Non-pigmented ciliary epithelial cell (primary cell): ENCODE measurements at places on chromosomes 4 and X.

- DNase-seq, result no peak
These were observed 30.4 kb downstream of the DRD5 start for GRCh38 chr4:9811806-9812205.

- DNase-seq, result no peak
These were observed 30.4 kb downstream of the DCLK2 start for GRCh38 chr4:150108691-150109090.

- no peak for DNase-seq
These were observed 11.3 kb upstream of the COX18 start for GRCh38 chr4:73080789-73081188.

DNA sequence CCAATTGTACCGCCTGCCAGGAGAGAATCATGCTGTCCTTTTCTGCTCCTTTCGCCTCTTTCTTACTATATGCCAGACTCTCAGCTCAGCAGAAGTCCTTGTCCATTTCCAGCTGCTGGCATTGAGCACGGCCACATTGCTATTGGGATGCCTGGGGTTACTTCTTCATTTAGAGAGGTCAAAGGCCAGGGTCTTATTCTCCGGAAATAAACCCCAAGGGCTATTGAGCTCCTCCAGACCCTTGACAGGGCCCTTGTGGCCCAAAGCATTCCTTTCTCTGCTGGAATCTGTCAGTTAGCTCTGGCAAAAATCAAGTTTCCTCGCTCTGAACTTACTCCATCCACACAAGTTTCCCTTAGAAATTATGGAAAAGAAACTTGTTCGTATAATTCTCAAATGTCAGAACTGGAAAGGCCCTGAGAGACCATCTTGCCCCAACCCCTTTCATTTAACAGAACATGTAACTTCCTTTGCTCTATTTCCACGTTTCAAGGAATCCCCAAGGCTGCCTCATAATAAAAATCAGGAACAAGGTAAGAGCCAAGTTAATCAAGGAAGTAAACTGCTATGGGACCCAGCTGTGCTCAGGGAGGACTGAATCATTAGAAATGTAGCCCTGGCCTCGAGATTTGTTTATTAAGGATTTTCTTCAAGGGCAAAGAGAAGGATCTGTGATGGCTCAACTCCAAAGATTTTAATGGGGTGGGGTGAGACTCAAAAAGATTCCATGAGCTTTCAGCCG, 11.8 kb downstream of the AKAP4 start:
- DNase-seq, result no peak

- DNase-seq, result no peak
These were observed 408.9 kb downstream of the GLUD2 start for GRCh38 chrX:121456315-121456714.

DNA sequence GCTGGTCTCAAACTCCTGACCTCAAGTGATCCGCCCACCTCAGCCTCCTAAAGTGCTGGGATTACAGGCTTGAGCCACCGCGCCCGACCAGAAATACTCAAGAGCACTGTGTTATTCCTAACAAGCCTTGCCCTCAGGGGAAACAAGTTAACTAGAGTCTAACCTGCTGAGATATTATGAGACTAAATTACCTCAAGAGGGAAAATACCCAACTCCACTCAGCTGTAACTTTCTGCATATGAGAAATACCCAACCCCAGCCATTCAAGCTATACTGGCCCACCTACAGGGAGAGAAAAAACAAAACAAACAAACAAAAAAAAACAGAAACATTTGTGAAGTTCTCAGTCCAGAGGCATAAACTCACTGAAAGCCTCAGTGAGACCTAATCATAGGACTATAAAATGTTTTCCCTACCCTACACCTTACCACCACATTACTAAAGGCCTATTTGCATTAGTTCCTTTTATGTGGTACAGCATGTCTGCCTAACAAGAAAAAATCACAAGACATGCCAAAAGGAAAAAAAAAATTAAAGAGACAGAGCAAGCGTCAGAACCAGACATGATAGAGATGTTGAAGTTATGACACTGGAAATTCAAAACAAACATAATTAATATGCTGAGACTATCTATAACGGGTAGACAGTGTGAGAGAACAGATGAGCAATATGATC, 876.0 kb downstream of the FSTL5 start:
- DNase-seq, result no peak

DNA sequence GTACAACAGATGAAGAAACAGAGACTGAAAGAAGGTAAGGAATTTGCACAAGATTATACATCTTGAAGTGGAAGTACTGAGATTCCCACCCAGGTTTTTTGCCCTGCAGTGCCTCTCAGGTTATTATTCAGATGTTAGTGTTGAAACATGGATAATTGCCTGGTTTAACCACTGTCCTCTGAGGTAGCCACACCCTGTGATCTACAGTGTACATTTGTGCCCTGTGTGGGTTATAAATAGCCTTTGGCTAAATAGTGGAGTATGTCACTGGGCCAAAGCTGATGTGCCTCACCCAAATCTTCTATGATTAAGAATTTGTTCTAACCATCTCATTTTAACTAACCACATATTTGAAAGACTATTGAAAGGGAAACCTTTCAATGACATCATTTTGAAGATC, 5.4 kb upstream of the ASB5 start:
- DNase-seq, result no peak

DNA sequence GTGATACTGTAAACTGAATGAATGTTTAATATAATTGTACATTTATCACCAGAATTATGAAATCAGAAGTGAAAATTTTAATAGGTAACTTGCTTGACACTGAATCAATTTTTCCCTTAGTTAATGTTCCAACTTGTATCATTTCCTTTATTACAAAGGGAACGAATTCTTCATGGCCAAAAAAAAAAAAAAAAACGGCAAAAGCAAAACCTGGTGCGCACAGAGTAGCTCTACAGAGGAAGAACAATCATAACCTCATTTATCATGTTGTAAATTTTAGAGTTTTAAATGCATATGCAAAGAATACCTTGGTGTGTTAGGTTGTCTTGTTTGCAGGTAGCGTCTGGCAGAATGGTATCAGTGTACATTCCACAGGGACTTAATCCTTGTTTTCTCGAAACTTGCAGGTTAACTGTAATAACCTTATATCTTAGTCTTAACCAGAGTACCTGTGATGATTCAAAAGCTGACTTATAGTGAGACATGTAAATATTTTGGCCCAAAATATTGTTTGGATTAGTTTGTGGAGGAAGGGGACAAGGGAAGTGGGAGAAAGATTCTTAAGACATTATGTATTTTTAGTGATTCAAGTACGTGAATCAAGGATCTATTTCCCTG, 70.0 kb downstream of the NPNT start:
- DNase-seq, result no peak

DNA sequence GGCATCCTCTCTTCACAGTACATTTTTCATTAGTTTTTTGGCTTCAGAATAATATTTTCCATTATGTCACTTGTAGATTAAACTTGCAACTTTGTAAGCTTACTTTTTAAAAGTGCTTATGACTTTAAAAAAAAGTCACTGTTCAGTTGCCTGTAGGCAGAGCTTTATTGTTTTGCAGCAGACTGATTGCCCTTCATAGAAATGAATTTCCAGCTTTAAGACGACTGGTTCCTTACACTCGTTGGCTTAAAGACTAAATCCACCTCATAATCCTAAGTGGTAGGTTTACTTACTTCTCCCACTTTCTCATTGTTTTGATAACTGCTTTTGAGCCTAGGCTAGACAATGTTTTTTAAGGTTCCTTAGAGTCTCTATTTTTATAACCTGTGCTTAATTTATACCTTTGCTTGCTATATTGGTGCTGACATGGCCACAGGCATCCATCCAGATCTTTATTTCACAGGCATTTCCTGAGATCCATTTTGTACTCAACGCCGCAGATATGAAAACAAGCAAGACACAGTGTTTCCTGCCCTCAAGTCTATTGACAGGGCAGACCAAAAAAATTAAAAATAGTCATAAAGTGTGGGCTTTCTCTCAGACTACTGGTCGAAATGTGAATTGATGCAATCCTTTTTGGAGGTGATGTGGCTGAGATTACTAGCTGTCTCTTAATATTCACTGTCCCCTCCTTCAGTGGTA, 12.6 kb upstream of the IL13RA2 start:
- DNase-seq, result no peak

DNA sequence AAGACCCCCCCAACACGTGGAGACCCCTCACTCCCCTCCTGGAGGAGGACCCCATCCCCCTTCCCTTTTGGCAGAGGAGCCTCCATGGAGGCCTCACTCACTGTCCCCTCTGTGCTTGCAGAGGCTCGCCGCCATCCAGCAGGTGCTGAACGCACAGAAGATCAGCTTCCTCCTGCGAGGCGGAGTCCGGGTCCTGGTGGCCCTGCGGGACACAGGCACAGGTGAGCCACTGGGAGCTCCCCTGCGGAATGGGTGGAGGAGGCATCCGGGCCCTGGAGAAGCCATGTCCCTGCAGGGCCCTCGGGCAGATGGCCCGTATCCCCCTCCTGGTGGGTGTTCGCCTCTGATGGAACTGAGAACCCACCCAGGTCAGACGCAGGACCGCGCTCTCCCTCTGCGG, 206.5 kb downstream of the AFAP1 start:
- DNase-seq, result no peak

DNA sequence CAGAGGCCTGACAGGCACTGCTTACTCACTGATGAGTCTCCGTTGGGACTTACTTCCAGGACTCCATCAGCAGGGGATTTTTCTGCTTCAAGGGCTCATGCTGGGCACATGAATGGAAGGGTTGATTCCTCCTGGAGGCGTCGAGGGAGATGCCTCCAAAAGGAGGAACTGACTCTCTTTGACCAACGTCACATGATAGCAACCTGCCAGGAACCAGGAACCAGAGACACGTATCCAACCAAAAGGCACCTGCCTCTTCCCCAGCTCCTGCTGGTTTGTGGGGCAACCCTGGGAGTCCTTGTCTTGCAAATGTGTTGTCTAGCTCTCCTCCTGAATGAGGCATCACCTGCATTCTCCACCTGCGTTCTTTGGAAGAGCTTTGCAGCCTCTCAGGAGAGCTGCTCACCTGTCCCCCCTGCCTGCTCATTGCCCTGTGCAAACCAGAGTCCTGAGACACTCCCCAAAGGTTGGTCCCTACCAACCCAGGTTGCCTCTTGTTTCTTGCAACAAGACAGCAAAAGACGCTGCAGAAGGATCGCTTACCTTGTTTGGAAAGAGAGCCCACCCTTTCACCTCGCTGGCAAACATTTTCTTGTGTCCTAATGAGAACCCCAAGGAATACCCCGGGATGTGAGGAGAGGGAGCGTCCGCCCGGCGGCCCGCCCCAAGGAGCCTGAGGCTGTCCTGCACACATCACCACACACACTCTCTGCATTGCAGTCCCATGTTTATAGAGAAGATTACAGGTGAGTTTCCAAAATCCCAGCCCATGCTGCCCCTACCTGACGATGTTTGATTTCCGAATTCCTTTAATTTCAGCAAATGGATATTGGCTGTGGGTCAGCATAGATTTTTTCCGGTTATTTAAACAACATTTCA, 30.5 kb upstream of the SHOX start:
- no peak for DNase-seq

- DNase-seq, result no peak
These were observed 273.3 kb upstream of the RASGEF1B start for GRCh38 chr4:81745050-81745449.

DNA sequence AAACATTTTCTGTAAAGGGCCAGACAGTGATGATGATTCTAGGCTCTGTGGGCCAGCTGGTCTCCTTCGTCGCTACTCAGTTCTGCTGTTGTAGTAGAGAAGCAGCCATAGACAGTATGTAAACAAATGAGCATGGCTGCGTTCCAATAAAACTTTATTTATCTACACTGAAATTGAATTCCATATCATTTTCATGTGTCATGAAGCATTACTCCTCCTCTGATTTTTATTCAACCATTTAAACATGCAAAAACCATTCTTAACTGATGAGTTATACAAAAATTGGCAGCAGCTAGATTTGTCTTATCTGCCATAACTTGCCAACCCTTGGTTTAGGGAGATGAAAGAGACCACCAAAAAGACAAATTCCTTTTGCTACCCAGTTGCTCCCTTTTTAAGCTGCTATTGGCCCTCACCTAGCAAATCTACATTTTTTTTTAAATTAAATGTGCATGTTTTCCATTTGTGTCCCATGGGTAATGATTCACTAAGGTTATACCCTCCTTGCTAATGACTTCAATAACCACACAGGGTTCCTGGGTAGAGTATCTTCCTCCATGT, 309.9 kb downstream of the DHX15 start:
- DNase-seq, result no peak

DNA sequence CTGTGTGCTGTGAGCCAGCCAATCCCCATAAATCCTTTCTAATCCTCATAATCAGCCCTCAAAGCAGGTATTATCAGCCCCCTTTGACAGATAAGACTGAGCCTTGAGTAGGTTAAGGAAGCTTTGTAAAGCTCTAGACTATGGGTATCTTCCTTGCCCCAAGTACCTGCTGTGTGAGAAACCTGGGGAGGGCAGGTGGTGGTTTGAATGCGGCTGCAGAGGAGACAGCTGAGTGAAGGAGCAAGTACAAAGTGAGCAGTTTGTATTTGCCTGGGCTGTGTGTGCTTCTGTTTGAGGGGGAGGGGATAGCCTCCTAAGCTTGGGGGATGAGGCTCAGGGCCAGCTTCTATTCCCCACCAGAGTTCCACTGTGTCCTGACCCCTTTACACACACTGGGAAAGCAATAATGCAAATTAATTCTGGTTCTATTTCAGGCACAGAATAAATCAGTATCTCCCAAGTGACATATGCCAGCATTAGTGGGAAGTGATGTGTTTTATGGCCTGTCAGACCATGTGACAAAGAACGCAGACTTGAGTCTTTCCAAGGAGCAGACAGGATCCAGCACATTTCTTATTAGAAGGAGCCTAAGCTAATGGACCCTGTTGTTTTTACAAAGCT, 63.5 kb downstream of the EVC start:
- DNase-seq, result no peak

DNA sequence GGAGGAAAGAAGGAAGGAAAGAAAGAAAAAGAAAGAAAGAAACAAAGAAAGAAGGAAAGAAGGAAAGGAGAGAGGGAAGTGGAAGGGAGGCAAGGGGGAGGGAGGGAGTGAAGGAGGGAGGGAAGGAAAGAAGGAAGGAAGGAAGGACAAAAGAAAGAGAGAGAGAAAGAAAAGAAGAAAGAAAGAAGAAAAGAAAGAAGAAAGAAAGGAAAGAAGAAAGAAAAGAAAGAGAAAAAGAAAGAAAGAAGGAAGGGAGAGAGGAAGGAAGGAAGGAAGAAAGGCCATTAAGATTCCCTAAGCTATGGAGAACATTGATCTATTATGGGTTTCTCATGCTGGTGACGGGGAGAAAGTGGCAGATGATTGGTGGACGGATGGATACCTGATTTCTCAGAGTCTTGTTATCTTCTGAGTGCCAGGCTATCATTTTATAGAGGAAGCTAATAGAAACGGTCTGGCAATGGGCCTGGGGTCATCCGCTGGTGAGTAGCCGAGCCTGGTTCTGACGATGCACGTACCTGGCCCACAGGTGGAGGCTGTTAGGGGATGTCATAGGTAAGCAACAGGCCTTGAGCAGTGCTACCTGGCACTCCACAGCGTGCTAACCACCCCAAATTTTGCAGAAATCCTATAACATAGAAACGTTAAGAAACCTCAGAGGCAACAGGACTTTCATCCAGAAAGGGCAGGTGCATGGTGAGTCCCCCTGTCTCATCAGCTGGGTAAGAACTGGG, 142.9 kb downstream of the SHOX start:
- no peak for DNase-seq

GRCh38 chrX:40047485-40047884, 50.3 kb downstream of the BCOR start:
- DNase-seq, result no peak

GRCh38 chr4:56129431-56129861, 180.7 kb downstream of the CEP135 start:
- DNase-seq, result no peak

- no peak for DNase-seq
These were observed 16.1 kb upstream of the STARD8 start for GRCh38 chrX:68631336-68631735.

GRCh38 chrX:78650906-78651437, 8.2 kb downstream of the RTL3 start:
- no peak for DNase-seq
